ENCODE measurements at places on chromosomes 13 and 19.
A peak's percentile ranks its signal among the peaks of the same experiment; 100 is the strongest.

DNA sequence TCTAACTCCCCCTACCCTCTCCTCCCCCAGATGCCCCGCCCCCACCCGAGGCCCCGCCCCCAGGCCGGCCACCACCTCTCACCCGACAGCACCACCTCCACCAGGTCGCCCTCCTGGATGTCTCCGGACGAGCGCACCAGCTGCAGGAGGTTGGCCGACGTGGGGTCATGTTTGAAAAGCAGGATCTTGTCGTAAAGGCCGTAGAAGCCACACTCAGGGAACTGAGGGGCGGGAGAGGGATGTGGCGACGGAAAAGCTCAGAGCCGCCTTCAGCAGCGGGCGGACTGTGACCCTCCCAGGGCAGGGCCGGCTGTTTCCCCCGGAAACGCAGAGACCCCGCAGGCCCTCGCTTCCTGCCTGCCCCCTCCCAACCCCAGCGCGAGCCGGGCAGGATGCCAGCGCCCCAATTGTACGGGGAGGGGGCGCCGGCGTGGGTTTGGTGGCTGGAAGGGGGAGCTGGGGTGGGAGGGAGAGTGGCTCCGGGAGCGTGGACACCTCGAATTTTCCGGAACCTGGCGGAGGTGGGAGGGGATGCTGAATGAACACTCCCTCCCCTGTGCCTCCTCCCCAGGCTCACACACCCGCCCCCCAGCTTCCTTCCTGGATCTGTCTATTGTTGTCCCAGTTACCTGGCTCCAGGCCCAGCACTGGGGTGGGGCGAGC, 3.0 kb downstream of the PRKD2 start:
- peak; percentile 77 for DNase-seq

- no peak for DNase-seq
These were observed 618.7 kb downstream of the DIAPH3 start for GRCh38 chr13:59545007-59545406.

DNA sequence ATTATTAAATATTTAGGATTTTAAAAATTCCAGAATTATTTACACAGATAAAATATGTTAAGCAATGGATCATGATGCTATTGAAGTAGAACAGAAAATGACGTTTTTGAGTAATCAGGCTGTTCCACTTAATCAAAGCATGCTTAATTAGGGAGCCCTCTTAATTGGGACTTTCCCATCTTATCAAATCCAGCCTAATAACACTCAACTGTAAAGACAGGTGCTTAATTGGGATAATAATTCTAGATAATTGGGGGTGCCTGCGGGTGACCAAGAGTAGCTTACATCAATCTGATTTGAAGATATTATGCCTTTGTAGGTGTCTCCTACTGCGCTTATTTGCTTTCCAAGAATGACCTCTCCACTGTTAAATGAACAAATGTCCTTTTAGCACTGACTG, 742.2 kb upstream of the SLITRK6 start:
- no peak for DNase-seq

DNA sequence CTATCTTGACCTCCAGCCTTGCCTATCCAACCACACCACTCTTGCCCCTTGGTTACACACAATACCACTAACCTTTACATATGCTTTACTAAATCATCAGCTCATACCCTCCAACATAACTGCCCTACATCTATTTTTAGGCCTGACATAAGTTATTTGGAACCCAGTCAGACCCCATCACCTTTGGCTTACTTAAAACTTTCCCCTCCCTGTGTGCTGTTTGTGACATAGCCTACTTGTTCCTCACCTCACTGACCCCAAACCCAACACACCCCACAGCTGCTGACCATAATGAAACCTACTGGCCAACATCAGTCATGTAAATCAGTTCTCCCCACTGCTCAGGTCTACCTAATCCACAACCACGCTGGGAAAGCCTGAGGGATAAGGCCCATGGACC, 4.9 kb downstream of the ZNF266 start:
- no peak for DNase-seq

GRCh38 chr13:27918918-27919658, 712 bp upstream of the PDX1 start:
- DNase-seq: no peak
